ENCODE measurements at places on chromosomes 2 and 18.
A peak's percentile ranks its signal among the peaks of the same experiment; 100 is the strongest.

- DNase-seq: no peak
- no peaks in the 10 kb centered on the region for H3K4me1 ChIP-seq
- H3K27me3 ChIP-seq: no peaks in the 10 kb centered on the region
- H3K4me3 ChIP-seq: no peak overlapping the region
- H3K27ac ChIP-seq: no peak overlapping the region
- no peaks in the 10 kb centered on the region for H3K36me3 ChIP-seq
Measured at GRCh38 chr2:56088411-56088810, 95.4 kb upstream of the CCDC85A start.

- peaks cover 4% of the 10 kb centered on the region for H3K4me1 ChIP-seq
- no peak overlapping the region for H3K27ac ChIP-seq
- no peak for DNase-seq
Measured at GRCh38 chr2:177141866-177142265, 70.7 kb upstream of the HNRNPA3 start.

DNA sequence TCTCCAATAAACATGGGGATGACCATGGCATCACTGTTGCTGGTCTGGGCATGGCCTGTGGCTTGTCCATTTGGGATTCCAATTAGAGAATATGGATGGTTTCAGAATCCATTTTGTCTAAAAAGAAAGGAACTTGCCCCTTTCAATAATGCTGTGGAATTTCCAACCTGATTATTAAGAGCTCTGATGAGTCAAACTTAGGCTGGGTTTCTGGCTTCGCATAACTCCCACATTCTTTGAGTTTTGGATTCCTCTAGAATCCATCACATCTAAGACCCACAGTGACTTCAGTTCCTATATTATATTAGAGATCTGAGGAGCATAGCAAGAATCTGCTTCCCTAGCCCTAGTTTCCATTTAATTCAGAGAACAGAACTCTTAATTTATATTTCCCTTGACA, 531.5 kb downstream of the TNS1 start:
- no peaks in the 10 kb centered on the region for H3K36me3 ChIP-seq
- no peaks in the 10 kb centered on the region for H3K27me3 ChIP-seq
- no peaks in the 10 kb centered on the region for H3K4me1 ChIP-seq
- no peak overlapping the region for H3K27ac ChIP-seq
- no peak overlapping the region for H3K4me3 ChIP-seq

- H3K4me1 ChIP-seq: no peaks in the 10 kb centered on the region
- H3K4me3 ChIP-seq: no peak overlapping the region
- no peak overlapping the region for H3K27ac ChIP-seq
- DNase-seq: no peak
Measured at GRCh38 chr2:197929008-197929885, 124.9 kb downstream of the PLCL1 start.

- DNase-seq: no peak
- no peak overlapping the region for H3K4me3 ChIP-seq
- no peaks in the 10 kb centered on the region for H3K36me3 ChIP-seq
- no peak overlapping the region for H3K27ac ChIP-seq
Measured at GRCh38 chr2:19812166-19812565, 89.6 kb downstream of the TTC32 start.

- no peak overlapping the region for H3K27ac ChIP-seq
- no peak for DNase-seq
- no peak overlapping the region for H3K4me3 ChIP-seq
- H3K4me1 ChIP-seq: no peaks in the 10 kb centered on the region
Measured at GRCh38 chr2:1132328-1132969, 181.8 kb downstream of the SNTG2 start.

- peaks cover 8% of the 10 kb centered on the region for H3K36me3 ChIP-seq
- H3K27me3 ChIP-seq: no peaks in the 10 kb centered on the region
- H3K4me1 ChIP-seq: peaks cover 7% of the 10 kb centered on the region
- no peak overlapping the region for H3K27ac ChIP-seq
- H3K4me3 ChIP-seq: no peak overlapping the region
Measured at GRCh38 chr18:48820483-48821250, 130.1 kb downstream of the SMAD7 start.

DNA sequence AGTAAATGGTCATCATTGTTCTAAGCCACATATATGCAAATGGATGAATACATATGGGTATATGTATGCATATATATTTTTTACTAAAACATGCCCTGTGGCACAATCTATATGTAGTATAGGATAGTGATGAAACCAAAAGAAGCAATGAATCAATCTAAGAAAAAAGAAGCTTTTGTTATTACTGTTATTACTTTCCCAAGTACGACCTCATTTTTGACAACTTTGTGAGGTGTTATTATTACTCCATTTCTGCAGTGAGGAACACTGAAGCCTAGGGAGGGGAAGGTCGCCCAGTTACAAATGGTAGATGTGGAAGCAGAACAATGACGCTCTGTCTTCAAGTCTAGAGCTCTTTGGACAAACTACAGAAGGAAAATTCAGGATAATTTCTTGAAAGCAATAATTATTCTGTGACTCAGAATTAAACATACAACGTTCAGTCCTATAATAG, 38.3 kb downstream of the STAT4 start:
- H3K27me3 ChIP-seq: no peaks in the 10 kb centered on the region
- H3K4me1 ChIP-seq: no peaks in the 10 kb centered on the region
- no peak overlapping the region for H3K27ac ChIP-seq

- H3K4me1 ChIP-seq: no peaks in the 10 kb centered on the region
- peaks cover 59% of the 10 kb centered on the region for H3K36me3 ChIP-seq
- H3K27ac ChIP-seq: no peak overlapping the region
Measured at GRCh38 chr2:230172156-230172555, 47.6 kb downstream of the SP110 start.

GRCh38 chr2:11748861-11749645, 2.6 kb downstream of the LPIN1 start:
- H3K4me3 ChIP-seq: peak overlapping the region; percentile 84
- H3K36me3 ChIP-seq: no peaks in the 10 kb centered on the region
- no peak for DNase-seq
- H3K27ac ChIP-seq: peak overlapping the region; percentile 83
- H3K27me3 ChIP-seq: no peaks in the 10 kb centered on the region

GRCh38 chr2:34747643-34748042, 1148.5 kb upstream of the FAM98A start:
- no peak overlapping the region for H3K4me3 ChIP-seq
- H3K27ac ChIP-seq: no peak overlapping the region
- H3K27me3 ChIP-seq: no peaks in the 10 kb centered on the region
- H3K36me3 ChIP-seq: no peaks in the 10 kb centered on the region
- H3K4me1 ChIP-seq: no peaks in the 10 kb centered on the region

DNA sequence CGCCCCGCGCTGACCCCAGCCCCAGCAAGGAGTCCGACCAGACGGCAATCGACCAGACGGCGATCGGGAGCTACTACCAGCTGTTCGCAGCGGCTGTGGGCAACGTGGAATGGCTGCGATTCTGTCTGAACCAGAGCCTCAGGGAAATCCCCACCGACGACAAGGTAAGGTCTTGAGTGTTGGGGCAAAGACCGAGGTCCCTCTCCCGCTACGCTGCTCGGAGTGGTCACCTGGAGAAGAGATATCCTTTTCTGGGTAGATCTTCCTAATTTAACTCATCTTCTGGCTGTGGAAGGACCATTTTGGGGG, 704 bp downstream of the ANKRD53 start:
- peaks cover 8% of the 10 kb centered on the region for H3K36me3 ChIP-seq
- H3K4me1 ChIP-seq: peaks cover 28% of the 10 kb centered on the region
- H3K27me3 ChIP-seq: no peaks in the 10 kb centered on the region
- peak overlapping the region; percentile 78 for H3K27ac ChIP-seq

GRCh38 chr2:113211226-113212105, 37.7 kb downstream of the PSD4 start:
- DNase-seq: peak; percentile 76
- H3K4me3 ChIP-seq: peak overlapping the region; percentile 15
- H3K36me3 ChIP-seq: no peaks in the 10 kb centered on the region
- no peaks in the 10 kb centered on the region for H3K27me3 ChIP-seq
- H3K27ac ChIP-seq: peak overlapping the region; percentile 79

GRCh38 chr18:6621437-6621836, 108.1 kb upstream of the ARHGAP28 start:
- no peak for DNase-seq
- peaks cover 25% of the 10 kb centered on the region for H3K4me1 ChIP-seq

- no peaks in the 10 kb centered on the region for H3K27me3 ChIP-seq
- peak overlapping the region; percentile 82 for H3K4me3 ChIP-seq
- H3K36me3 ChIP-seq: no peaks in the 10 kb centered on the region
- peaks cover 18% of the 10 kb centered on the region for H3K4me1 ChIP-seq
- DNase-seq: no peak
Measured at GRCh38 chr2:171894612-171894947, 536 bp upstream of the SLC25A12 start.

GRCh38 chr2:229586746-229587705, 127.3 kb downstream of the DNER start:
- H3K36me3 ChIP-seq: no peaks in the 10 kb centered on the region
- DNase-seq: peak; percentile 86
- peaks cover 7% of the 10 kb centered on the region for H3K4me1 ChIP-seq
- no peak overlapping the region for H3K27ac ChIP-seq

- H3K27ac ChIP-seq: no peak overlapping the region
- DNase-seq: no peak
- no peaks in the 10 kb centered on the region for H3K36me3 ChIP-seq
- peaks cover 18% of the 10 kb centered on the region for H3K4me1 ChIP-seq
- H3K27me3 ChIP-seq: peaks cover 5% of the 10 kb centered on the region
Measured at GRCh38 chr2:120659275-120659977, 76.2 kb upstream of the GLI2 start.

- H3K27me3 ChIP-seq: no peaks in the 10 kb centered on the region
- peaks cover 50% of the 10 kb centered on the region for H3K4me1 ChIP-seq
- H3K36me3 ChIP-seq: no peaks in the 10 kb centered on the region
- DNase-seq: no peak
- no peak overlapping the region for H3K27ac ChIP-seq
Measured at GRCh38 chr2:127400533-127400896, 12.7 kb upstream of the MAP3K2 start.

DNA sequence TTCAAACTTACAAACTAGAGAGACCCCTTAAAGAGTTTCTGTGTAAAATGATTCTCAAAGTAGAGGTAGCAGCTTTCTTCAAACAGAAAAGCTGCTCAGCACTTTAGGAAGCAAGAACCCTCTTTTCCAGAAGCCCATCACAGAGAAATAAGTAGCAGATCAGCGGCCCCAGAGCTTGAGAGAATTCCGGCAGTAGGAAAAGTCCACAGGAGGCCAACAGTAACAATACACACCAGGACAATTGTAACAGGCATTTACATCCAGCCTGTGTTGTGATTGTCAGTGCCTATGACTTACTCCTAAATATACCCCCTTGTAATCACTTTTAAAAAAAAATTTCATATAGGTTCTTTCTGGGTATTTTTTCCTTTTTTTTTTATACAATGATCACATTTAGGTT, 161.4 kb upstream of the ACVR2A start:
- H3K4me3 ChIP-seq: no peak overlapping the region
- no peaks in the 10 kb centered on the region for H3K27me3 ChIP-seq
- H3K27ac ChIP-seq: no peak overlapping the region
- DNase-seq: no peak
- no peaks in the 10 kb centered on the region for H3K36me3 ChIP-seq

DNA sequence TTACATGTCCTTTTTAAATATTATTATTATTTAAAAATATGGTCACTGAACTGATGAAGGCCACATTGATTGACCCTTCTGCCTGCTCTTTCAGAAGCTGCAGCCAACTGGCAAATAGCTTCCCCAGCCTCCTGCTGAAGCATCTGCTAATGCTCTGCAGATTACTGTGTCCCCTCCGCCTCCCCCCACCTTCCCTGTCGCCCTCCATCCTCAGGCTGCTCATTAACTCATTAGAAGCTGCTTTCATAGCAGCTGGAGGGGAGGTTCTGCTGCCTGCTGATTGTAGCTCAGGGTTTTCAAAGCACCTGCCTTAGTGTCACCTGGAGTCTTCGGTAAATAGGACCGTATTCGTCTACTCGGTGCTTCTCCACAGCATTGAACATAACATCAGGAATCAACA, 24.8 kb upstream of the LMAN1 start:
- H3K27ac ChIP-seq: no peak overlapping the region
- H3K4me1 ChIP-seq: no peaks in the 10 kb centered on the region
- no peaks in the 10 kb centered on the region for H3K36me3 ChIP-seq
- no peak for DNase-seq

DNA sequence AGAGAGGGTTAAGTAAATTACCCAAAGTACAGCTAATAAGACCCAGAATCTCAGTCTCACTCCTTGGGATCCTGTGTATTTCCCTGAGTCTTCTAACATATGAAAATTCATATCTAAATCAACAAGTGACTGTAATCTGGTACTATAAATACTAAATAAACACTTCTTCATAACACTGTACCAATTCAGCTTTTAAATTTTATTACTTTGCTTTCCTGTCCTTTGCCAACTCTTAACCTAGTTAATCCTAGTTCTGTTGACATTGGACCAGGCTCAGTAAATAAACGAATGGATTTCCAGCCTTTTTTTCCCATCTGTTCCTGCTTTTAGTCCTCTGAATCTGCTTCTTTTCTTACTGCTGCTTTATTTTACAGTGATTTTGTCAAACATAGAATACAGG, 13.8 kb downstream of the MRPL35 start:
- no peak for DNase-seq
- H3K36me3 ChIP-seq: peaks cover 58% of the 10 kb centered on the region
- no peak overlapping the region for H3K4me3 ChIP-seq
- no peak overlapping the region for H3K27ac ChIP-seq
- no peaks in the 10 kb centered on the region for H3K27me3 ChIP-seq
- H3K4me1 ChIP-seq: peaks cover 8% of the 10 kb centered on the region

- no peaks in the 10 kb centered on the region for H3K4me1 ChIP-seq
- H3K4me3 ChIP-seq: no peak overlapping the region
- no peak for DNase-seq
- no peak overlapping the region for H3K27ac ChIP-seq
- no peaks in the 10 kb centered on the region for H3K27me3 ChIP-seq
Measured at GRCh38 chr2:169160926-169161481, 91.6 kb downstream of the DHRS9 start.

DNA sequence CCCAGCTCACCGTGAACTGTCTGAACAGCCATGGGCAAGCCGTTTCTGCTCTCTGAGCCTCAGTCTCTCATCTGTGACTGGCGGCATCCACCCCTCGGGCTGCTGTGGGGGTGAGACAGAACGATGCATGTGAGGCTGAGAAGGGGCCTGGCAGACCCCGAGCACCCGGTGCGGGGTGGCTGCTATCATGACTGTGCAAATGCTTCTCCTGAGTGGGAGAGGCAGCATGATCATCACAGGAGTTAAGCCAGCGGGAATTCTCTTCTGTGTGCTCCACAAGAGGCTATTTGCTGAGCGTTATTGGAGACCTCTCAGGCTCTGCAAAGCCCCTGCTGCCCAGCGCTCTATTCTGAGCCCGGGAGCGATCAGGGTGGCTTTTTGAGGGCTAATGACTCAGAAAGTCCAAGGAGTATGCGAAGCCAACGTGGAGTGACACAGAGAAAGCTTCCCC, 45.8 kb upstream of the ID2 start:
- H3K36me3 ChIP-seq: no peaks in the 10 kb centered on the region
- no peak overlapping the region for H3K4me3 ChIP-seq
- no peak for DNase-seq
- no peak overlapping the region for H3K27ac ChIP-seq

- no peaks in the 10 kb centered on the region for H3K27me3 ChIP-seq
- no peak overlapping the region for H3K4me3 ChIP-seq
- no peaks in the 10 kb centered on the region for H3K36me3 ChIP-seq
- no peak for DNase-seq
- H3K4me1 ChIP-seq: peaks cover 23% of the 10 kb centered on the region
Measured at GRCh38 chr2:112684415-112684775, 36.4 kb upstream of the NT5DC4 start.
